Jurkat, Clone E6-1 (cell line): ENCODE measurements at places on chromosomes 7 and 10.

GRCh38 chr7:68980011-68980410 is 618.3 kb upstream of the AUTS2 start:
- no peak for DNase-seq

DNA sequence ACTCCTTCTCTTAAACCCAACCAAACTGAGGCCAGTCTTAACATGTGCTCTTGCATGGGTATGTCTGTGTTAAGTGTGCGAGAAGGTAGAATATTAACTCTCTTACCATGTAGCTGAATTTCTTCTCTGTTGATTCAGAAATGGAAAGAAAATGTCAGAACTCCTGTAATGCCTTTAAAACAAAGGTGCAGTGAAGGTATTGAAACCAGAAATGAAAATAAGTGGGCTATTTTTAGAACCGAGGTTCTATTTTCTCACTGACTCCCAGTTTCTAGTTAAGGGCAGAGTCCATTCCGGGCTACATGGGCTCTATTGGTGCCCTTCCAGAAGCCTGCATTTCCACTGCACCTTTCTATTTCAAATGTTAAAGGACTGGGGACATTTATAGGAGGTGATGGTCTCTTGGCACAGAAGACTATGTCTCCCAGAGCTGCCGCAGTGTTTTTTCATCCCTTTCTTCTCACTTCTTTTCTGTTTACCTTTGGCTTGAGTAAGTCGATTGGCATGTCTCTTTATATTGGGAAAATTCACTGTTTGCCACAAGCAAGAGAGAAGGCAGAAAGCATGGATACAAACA is 174.9 kb downstream of the LRMDA start:
- DNase-seq: no peak

DNA sequence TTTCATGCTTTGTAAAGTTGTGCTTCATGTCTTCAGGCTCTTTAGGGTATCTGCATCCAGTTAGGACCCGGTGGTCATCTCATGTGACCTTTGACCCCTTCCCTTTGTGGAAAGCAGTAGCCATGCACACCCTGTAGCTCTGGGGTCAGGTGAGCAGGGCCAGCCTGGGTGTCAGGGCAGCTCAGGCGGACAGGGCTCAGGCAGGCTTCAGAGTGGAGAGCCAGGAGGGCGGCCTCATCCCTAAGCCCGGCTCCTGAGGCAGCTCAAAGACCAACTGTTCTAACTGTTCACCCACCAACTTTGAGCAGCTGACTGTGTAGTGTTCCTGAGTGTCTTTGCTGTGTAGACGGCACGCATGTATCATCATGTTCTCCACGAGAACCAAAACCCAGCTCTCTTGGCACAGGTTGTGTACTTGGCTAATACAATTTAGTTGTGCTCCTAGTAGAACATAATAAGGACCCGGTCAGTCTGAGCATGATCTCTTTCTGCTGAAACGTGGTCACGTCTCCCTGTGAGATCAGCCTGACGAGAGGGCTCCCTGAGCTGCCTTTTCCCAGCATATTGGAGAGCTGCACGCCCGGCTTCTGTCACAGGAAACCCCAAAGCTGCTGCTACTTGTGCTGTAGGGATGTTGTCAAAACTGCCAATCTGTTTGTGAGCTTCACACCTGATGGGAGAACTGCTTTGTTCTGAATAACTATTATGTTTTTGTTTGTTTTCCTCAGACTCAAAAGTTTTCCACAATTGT is 30.0 kb downstream of the EEPD1 start:
- no peak for DNase-seq

GRCh38 chr7:55427800-55428199 is 62.7 kb downstream of the LANCL2 start:
- DNase-seq: no peak
